ENCODE measurements at places on chromosomes 13 and 19.

- no peak for DNase-seq
These were observed 26.2 kb upstream of the MIER2 start for GRCh38 chr19:370641-371330.

DNA sequence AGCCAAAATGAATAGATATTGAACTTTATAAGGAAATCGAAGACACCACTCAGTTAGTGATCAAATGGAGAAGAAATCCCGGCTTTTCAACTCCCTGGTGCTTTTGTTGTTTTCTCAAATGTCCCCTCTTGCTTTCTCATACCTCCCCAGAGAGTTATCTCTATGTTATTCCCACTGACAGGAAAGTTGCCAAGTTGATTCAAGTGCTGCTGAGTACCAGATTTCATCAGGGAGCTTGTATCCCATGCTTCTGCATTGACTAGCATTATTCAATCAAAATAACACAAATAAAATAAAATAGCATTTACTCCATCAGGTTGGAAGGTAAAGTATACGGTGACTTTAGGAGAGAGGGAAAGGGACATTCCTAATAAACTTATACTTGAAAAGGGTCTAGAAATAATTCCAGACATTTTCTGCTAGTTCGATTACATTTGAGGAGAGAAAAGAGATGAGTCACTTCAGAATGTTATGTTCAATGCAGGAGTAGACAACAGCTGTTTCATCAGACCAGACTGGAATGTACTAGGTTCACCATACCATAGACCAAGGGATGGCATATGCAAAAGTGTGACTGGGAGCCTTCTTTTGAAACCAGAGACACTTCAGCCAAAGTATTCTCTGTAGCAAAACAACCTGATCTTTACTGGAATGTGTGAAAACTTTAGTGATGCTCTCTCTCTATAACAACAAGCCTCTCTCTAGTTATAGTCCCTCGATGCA is 397.8 kb downstream of the FGF14 start:
- no peak for DNase-seq

DNA sequence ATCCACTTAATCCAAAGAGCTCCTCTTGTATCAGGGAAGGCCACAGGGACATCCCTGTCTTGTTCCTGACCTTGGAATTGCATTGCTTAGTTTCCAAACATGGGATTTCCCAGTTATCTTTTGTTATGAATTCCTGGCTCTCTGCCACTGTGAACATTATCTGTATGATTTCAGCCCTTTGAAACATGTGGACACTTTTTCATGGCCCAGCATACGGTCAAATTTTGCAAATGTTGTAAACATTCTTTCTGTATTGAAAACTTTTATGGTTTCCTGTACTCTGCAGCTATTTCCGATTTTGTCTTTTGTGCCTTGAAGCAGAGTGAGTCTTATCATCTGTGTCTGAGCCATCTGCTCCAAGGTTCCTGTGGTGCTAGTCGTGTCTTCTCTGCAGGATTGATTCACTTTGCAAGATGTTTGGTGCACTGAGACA is 4.5 kb upstream of the CFAP97D2 start:
- no peak for DNase-seq

DNA sequence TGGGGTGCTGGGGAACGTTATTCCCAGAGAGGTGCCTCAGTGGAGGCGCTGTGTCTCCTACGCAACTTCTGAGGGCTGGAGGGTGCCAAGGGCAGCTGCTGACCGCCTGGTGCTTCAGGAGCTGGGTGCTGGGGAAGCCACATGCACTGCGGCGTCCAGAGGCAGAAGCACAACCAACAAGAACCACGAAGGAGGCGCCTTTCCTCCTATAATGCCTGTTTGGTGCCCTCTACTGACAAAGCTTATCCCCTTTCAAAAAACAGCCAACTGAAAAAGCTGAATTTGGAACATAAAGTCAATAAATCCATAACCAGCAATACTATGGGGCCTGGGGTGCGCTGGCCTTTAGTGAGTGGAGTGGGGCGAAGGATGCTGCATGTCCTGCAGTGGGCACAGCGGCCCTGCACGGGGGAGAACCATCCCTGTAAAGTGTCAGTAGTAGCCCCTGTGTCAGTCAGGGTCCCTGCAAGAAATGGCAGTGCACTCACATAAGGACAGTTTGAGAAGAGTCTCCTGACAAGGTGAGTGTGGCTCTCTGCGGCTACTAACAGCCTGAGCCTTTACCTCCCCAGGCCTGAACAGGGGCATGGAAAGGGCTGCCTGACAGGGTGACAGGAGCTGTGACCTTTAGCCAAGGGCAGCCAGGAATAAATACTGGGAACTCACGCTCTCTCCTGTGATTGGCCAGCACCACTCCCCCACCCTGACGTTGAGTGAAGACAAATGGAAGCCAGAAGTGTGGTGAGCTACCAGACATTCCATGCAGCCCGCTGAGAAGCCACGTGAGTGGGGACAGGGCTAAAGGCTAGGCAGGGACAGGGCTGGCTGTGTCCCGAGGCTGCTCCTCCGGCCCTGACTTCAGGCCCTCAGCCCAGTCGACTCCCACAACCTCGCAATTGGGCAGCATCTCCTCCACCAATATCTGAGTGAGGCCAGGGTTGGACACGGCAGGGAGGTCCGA is 4.5 kb upstream of the B3GNT8 start:
- DNase-seq = no peak

DNA sequence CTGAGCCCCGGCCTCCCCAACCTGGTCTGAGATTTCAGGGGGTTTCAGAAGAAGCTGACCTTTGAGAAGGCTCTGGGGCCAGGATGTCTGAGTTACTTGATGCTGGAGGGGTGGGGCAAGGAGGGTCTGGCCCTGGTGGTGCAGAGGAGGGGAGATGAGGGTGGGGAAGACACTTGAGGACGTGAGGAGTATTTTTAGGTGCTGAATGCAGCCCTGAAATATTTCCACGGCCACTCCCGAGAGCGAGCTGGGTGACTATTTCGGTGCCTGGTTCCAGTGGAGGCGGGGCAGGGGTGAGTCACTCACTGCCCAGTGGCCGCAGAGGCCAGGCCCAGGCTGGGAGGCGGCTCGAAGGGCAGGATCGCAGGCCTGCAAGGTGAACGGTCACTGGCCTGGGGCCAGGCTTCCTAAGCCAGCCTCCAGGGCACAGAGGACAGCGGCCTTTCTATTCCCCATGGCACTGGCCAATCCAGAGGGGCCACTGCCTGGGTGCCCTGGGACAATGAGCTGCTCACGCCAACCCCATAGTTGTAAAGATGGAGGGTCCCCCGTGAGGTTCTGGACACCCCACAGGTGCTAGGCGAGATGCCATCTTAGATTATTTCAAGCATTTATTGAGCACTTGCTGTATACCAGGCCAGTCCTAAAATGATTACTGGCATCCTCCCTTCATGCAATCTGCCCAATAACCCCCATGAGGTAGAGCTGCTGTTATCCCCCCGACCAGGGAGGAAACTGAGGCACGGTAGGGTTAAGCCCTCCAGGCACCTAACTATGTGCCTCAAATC is 19.7 kb upstream of the JUND start:
- no peak for DNase-seq

DNA sequence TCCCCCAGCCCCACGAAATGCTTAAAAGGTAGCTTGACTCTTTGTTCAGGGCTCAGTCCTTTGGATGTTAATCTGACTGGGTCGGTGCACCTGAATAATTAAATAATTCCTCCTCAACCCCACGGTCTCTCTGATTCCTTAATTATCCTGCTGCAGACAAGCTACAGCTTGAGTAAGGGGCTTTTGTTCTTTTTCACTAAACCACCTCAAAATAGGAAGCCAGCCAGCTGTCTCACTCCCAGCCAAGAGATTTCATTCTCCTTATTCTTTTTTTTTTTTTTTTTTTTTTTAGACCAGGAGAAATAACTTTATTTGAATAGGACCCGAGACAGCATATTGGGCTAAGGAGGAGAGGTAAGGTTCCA is 7.9 kb upstream of the FCGBP start:
- DNase-seq = no peak

Data from cortex of kidney (tissue), 1 donor.